ENCODE measurements at places on chromosomes 5 and 9.

GRCh38 chr5:111695991-111696390, 61.0 kb downstream of the NREP start:
- DNase-seq: no peak

DNA sequence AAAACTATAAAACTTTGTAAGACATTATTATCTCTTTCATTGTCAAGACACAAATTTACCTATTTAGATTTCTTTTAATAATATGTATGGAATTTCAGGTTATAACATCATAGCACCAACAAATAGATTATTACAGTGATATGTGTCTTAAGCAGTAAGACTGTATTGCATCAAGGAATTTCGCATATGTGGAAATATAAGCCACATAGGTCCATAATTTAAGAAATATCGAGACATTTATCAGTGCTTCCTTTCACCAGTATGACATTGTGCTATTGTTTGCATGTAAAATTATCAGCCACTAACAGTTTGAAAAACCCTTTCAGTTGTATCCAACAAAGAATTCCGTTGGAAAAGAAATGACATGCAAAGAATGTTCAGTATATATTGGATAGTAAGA, 186.7 kb upstream of the RASA1 start:
- DNase-seq: no peak

- DNase-seq: no peak
These were observed 167.2 kb downstream of the CFAP90 start for GRCh38 chr5:7683753-7684152.

GRCh38 chr5:111966290-111966689, 209.3 kb upstream of the NREP start:
- DNase-seq: no peak

DNA sequence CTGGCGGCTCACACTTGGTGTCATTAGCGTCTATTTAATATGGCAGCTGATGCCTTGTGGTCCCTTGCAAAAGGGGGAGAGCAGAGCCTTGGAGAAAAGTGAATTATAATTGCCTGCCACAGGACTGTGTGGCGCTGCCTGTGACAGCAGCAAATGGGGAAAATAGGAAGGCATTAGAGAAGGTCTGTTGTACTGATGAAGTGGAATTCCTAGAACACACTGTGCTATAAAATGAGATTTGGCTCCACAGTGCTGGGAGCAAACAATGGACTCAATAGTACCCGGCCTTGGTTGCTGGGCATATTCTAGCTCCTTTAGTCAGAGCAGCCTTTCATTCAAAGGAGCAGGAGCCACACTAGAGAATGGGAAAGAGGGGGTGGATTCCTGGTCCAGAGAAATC, 21.3 kb downstream of the SEMA6A start:
- DNase-seq: no peak
